ENCODE measurements at places on chromosomes 4 and X.

GRCh38 chrX:29229802-29230201 is 642.6 kb downstream of the IL1RAPL1 start:
- no peak for DNase-seq

- no peak for DNase-seq
These were observed 121.8 kb downstream of the ARHGAP10 start for GRCh38 chr4:147853706-147854105.

- DNase-seq, result no peak
These were observed 111.6 kb upstream of the C1GALT1C1 start for GRCh38 chrX:120741452-120741851.

GRCh38 chrX:10636337-10636736 is 16.0 kb upstream of the MID1 start:
- no peak for DNase-seq

GRCh38 chrX:11766487-11766886 is 8.4 kb downstream of the MSL3 start:
- no peak for DNase-seq

GRCh38 chr4:16757080-16757521 is 141.3 kb downstream of the LDB2 start:
- DNase-seq, result no peak

- no peak for DNase-seq
These were observed 352.2 kb downstream of the SPRY1 start for GRCh38 chr4:123748806-123749205.

- no peak for DNase-seq
These were observed 11.3 kb downstream of the HMX1 start for GRCh38 chr4:8860096-8860891.

DNA sequence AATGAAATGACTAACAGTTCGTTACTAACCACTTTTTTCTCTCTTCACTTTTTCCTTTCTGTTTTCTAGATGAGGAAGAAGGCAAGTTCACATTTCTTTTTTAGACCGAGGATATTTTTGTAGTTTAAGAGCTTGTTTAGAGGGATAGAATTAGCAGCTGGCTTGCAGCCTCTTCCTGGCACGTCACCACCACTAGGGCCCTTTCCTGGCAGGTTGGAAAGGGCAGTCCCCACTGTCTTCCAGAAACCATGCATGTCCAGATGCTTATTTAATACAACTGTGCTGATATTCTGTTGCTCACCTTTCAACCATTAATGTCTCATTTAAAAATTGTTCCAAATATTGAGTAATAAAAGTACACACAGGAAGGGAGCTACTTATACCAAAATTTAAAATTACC is 209.5 kb upstream of the PACRGL start:
- DNase-seq, result no peak

- DNase-seq, result no peak
These were observed 282.7 kb downstream of the PTTG2 start for GRCh38 chr4:38242822-38243387.

DNA sequence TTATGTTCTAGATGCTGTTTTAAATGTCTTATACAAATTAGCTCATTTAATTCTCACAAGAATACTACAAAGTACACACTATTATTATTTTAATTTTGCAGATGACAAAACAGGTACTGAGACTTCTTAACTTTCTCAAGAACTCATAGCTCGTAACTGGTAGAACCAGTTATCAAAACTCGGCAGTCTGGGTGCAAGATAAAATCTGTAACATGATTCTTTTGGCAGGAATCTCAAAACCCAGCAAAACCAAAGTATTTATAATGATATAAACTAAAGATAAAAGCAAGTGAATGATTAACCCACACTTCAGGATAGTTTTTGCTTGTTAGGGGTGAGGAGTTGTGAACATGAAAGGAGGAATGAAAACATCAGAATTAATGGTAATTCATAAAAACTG is 27.6 kb downstream of the CLNK start:
- DNase-seq, result no peak

DNA sequence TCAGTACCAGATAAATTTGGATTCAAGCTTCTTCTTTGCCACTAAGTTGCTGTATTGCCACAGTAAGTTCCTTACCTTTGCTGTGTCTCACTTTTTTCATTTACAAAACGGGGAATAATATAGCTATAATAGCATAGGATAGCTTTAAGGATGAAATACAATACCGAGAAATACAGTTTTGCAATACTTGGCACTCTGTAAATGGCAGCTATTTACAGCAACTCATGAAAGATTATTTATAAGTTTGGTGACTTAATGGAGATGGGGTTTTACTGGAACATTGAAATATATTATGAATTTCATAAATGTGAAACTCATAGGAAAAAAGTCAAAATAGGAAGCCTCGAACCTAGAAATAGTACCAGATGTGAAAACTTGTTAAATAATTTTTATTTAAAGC is 27.6 kb downstream of the ANXA10 start:
- no peak for DNase-seq

GRCh38 chrX:101999644-102000539 is 68.1 kb upstream of the ZMAT1 start:
- no peak for DNase-seq

- DNase-seq, result no peak
These were observed 28.0 kb downstream of the RIPPLY1 start for GRCh38 chrX:106875151-106875550.

- no peak for DNase-seq
These were observed 14.4 kb downstream of the TXK start for GRCh38 chr4:48119646-48120045.

DNA sequence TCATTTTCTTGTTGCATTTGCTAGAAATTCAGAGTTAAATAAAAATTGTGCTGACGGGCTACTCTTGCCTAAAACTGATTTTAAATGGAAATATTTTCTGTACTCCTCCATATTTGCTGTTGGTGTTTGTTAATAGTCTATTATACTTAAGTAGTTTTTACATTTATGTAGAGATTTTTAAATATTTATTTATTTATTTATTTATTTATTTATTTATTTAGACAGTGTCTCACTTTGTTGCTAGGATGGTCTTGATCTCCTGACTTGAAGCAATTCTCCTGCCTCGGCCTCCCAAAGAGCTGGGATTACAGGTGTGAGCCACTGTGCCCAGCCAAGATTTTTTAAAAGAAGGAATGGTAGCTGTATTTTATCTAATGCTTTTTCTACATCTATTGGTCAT is 68.1 kb downstream of the TMEM164 start:
- no peak for DNase-seq

DNA sequence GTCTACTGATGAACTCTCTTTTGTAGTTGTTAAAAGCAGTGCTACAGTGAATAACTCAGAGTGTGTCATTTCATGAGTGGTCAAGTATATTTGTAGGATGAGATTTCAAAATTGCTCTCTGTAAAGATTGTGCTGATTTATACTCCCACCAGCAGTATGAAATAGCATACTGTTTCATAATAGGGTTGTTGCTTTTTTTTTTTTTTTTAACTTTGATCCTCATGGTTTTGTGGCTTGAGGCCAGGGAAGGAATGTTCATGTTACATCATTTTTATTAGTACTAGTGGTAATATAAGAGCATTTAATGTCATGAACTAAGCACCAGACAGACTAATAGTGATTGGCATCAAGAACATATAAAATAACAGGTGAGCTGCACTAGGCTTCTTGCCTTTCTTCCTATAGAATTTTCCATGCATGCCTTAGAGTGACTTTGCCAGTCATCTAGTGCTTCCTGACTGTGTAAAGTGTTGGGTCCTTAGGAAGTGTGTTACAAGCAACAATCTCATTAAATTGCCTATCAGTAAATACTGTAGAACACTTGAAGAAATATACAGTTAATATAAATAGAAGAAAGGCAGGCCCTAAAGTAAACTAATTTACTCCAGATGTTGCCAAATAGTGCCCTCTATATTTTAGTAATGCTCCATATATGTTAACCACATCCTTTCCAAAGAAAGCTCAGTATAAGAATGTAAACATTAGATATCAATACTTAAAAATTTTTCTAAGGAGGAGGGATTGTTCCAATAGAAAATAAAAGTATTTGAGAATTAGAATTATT is 38.6 kb upstream of the MSMO1 start:
- DNase-seq, result no peak

GRCh38 chrX:38045538-38046096 is 39.3 kb downstream of the SYTL5 start:
- DNase-seq, result no peak

DNA sequence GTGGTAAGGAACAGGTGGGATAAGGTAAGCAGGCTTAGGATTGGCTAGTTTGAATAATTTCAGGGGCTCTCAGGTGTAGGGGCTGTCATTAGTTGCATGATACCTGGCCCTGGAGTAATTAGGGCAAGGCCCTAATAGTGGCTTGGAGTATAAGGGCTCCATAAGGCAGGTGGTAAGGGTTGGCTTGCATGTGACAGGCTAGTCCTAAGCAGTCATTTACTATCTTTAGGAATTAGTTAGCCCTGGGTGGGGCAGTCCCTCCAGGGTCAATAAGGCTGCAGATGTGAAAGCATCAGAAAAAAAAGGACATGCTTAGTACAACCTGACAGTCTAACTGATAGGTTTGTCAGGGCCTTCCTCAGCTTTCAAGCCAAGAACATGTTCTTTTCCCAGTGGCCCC is 7.8 kb upstream of the TMPRSS11D start:
- no peak for DNase-seq

DNA sequence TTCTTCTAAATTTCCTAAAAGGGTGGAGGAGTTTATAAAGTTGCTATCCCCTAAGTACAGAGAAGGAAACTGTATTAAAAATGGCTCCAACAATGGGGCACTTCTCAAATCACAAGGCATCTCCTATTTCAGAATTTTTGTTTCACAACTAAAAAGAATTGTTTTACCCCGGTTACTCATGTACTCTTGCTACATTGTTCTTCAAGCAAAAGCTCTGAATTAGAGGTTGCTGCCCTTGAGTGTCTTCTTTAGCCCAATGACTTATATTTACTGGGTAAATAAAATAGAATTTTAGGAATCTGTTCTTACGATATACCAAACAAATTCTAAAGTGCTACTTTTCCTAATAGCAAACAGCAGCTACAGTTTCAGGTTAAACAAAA is 67.5 kb downstream of the PPEF2 start:
- no peak for DNase-seq

DNA sequence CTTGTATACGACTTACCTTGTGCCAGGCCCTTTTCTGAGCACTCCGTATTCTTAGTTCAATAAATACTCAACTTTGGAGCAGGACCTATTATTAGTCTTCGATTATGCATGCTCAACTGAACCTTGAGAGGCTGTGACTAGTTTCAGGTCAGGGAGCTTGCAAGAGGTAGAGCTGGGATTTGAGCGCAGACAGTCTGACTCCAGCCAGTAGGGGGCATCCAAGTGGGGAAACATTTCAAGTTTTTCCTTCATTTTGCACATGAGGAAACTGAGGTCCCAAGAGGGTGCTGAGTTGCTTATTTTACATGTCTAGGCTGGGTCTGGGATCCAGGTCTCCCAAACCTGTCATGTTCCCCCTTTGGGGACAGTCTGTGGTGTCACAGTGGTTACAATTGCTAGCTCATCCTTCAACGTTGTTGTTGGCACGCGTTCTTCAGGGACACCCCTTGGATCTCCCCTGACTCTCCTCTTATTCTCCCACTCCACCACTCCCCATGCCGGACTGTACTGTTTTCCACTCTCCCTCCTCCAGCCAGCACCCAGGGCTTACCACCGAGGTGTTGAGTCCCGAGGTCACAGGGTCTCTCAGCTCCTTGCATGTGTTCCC is 6.7 kb upstream of the PRICKLE3 start:
- no peak for DNase-seq

GRCh38 chr4:66330125-66330524 is 659.8 kb upstream of the EPHA5 start:
- DNase-seq, result no peak

DNA sequence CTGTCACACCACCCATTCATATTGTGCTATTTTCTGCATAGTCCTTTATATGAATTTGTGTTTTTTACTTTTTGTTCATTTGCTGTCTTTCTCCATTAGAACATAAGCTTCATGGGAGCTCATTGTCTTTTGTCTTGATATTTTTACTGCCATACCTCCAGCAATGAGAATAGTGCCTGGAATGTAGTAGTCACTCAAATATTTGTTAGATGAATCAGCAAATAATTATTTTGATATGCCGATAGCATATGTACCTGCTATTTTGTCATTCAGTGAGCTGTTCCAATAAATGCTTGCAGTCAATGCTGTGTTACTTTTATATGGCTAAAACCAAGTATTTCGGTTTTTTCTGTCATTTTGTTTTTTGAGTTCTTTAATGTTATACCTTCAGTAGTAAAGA is 43.5 kb upstream of the SLC25A31 start:
- no peak for DNase-seq

GRCh38 chr4:187598196-187598595 is 397.4 kb upstream of the ZFP42 start:
- DNase-seq, result no peak

DNA sequence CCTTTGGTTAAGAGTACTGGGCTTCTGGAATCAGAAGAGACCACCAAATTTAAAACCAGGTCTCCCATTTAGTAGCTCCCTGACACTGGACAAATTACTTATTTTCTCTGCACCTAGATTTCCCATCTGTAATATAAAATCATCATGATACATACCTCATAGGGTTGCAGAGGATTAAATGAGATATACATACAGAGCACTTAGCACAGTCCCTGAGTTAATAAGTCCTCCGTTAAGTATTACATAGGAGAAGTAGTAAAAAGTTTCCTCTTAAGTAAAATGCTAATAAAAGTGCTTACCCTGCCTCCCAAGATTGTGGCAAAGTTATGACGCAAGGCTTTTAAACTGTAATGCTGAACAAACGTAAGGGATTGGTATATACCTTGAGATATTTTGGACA is 539 bp upstream of the CHIC1 start:
- DNase-seq, result no peak

- no peak for DNase-seq
These were observed 149.3 kb downstream of the DMD start for GRCh38 chrX:33062041-33062440.

DNA sequence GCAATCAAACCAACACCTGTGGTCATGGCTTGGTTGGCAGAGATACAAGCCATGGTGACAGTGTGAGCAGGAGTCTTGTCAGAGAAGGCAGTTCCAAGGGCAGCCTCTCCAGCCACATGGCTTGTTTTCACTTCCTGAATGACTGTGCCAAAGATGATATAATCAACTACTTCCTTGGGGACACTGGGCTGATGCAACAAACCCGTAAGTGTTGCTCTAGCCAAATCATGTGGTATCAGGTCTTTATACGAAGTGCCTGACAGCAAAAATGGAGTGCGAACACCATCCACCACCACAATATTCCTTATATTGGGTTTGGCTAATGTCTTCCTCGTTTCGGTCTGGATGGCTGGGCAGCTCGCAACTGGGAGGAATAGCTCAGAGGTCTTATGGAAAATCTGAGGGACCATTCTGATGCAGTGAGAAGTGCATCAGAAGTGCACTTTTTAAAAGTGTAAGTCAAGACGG is 922.0 kb downstream of the NLGN4X start:
- DNase-seq, result peak; percentile 70

DNA sequence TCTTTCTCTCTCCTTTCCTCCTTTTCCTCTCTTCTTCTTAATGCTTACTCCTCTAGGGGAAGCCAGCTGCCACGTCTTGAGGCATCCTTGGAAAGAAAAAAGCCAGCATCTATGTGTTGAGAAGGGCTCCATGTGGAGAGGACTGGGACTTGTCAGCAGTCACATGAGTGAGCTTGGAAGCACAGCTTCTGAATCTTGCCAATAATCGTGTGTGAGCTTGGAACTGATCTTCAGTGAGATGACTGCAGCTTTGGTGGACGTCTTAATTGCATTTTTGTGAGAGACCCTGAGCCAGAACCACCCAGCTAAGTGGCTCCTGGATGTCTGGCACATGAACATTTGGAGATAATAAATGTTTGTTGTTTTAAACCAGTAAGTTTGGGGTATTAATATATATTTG is 371.7 kb downstream of the SLITRK2 start:
- DNase-seq, result no peak

GRCh38 chr4:15262396-15262795 is 165.4 kb upstream of the C1QTNF7 start:
- no peak for DNase-seq

GRCh38 chrX:44400588-44400987 is 57.1 kb upstream of the EFHC2 start:
- no peak for DNase-seq

Measured in HL-60 (cell line).